ENCODE measurements at places on chromosomes 16 and 17.

DNA sequence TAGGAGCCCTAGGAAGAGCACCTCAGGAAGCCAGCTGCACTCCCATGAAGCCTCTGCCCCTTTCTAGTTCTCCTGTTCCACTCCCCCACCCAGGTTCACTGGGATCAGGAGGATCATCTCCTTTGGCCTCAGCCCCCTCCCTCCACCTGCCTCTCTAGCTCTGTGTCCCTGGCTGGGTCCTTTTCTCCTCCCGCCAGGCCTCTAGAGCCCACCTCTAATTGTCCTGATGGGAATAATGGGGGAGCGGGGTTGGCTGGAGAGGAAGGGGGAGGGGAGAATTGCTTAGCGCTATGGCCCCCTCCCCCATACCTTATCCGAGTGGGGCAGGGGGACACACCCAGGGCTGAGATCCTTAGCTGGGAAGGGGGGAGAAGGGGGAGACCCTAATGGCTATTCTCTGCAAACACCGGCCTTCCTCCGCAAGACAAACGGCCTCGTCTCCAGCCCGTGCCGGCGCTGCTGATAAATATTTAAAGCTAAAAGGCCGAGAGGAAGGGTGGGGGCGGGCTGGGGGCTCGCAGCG, 997 bp downstream of the HOXB7 start:
- no peaks in the 10 kb centered on the region for H3K36me3 ChIP-seq
- H3K27ac ChIP-seq, result no peak overlapping the region
- H3K27me3 ChIP-seq, result peaks cover 90% of the 10 kb centered on the region

DNA sequence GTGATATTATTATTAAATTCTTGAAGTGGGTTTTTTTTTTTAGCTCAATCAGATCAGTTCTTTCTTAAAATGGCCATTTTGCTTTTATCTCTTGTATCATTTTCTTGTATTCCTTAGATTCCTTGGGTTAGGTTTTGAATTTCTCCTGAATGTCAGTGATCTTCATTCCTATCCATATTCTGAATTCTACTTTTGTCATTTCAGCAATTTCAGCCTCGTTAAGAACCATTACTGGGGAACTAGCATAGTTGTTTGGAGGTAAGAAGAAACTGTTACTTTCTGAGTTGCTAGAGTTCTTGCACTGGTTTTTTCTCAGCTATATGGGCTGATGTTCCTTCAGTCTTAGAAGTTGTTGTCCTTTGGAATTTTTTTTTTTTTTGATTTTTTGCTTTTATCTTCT, 293.1 kb downstream of the MAP2K4 start:
- no peaks in the 10 kb centered on the region for H3K36me3 ChIP-seq
- no peaks in the 10 kb centered on the region for H3K27me3 ChIP-seq
- no peak overlapping the region for H3K4me3 ChIP-seq

- no peak overlapping the region for H3K27ac ChIP-seq
- H3K4me3 ChIP-seq, result no peak overlapping the region
- no peak for DNase-seq
- H3K27me3 ChIP-seq, result no peaks in the 10 kb centered on the region
These were observed 2.9 kb upstream of the WIPI1 start for GRCh38 chr17:68460146-68460545.

DNA sequence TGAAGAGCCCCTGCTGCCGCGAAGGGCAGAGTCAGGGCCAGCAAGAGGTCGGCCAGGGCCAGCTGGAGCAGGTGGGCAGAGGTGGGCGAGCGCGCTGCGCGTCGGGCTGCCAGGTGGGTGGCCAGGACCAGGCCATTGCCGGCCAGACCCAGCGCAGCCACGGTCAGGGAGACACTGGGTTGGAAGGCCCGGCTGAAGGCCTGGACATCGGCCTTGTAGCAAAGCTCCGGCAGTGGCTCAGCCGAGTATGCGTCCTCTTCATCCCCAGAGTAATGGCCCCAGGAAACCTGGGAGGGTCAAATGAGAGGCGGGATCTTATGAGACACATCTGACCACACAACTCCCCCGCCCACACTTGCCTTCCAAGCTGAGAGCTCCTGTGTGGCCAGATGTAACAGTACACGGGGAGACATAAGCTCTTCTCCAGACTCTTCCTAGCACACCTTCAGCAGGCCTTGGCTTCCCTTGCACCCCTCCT, 1.3 kb downstream of the CCR10 start:
- H3K27me3 ChIP-seq, result no peaks in the 10 kb centered on the region
- H3K36me3 ChIP-seq, result no peaks in the 10 kb centered on the region
- H3K4me3 ChIP-seq, result no peak overlapping the region
- H3K4me1 ChIP-seq, result peaks cover 39% of the 10 kb centered on the region
- DNase-seq, result no peak

DNA sequence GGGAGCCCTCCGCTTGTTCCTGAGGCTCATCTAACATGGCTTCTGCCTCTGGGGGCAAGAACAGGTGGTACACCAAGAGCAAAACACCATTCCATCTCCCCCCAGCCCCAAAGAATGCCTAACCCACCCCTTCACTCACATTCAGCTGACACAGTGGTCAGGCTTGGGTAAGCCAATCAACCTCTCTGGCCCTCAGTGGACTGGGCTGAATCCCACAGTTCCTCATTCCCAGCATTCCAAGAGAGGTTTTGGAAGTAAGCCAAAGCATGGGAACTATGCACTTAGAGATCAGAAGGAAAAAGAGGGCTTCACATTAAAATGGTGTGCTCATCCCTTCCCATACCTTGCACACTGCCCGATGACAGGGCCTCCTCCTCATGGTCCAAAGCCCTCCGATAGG, 7.8 kb downstream of the PIGS start:
- no peaks in the 10 kb centered on the region for H3K27me3 ChIP-seq
- no peak for DNase-seq
- H3K4me3 ChIP-seq, result no peak overlapping the region
- H3K4me1 ChIP-seq, result no peaks in the 10 kb centered on the region
- no peak overlapping the region for H3K27ac ChIP-seq
- peaks cover 14% of the 10 kb centered on the region for H3K36me3 ChIP-seq

GRCh38 chr16:28494121-28494851, at the start of gene APOBR:
TSS of gene APOBR (plus strand) at chr16:28494643. CDS start at chr16:28494682, 39 bp downstream.
- no peak for DNase-seq
- H3K27me3 ChIP-seq, result peaks cover 5% of the 10 kb centered on the region
- H3K4me3 ChIP-seq, result no peak within 1 kb of the TSS
- no peak within 1 kb of the TSS for H3K27ac ChIP-seq
- peaks cover 2% of the 10 kb centered on the region for H3K4me1 ChIP-seq
- H3K36me3 ChIP-seq, result no peaks in the 10 kb centered on the region

GRCh38 chr17:74639704-74640151, 16.2 kb upstream of the CD300E start:
- no peak overlapping the region for H3K4me3 ChIP-seq
- no peaks in the 10 kb centered on the region for H3K36me3 ChIP-seq
- DNase-seq, result no peak
- H3K27ac ChIP-seq, result no peak overlapping the region

DNA sequence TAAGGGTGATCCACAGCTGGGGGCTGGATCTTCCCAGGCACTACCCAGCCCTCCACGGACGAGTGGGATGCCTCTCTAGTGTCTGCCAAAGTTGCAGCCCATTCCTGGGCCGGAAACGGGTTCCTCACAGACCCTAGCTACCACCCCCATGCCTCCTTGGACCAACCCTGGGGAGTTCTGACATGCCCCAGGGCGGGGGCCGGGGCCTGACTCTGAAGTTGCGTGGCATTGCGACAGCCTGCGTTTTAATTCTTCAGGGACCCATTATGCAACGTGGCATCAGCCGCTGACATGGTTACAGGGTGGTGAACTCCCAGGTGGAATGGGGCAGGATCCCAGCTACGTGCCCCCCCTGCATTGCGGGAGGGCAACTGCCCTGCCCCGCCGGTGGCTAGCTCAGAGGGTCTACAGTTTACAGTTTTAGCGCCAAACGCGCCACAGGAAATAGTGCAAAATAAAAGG, 2.7 kb downstream of the CBX4 start:
- no peaks in the 10 kb centered on the region for H3K36me3 ChIP-seq
- peaks cover 29% of the 10 kb centered on the region for H3K4me1 ChIP-seq
- no peak for DNase-seq
- peak overlapping the region; percentile 54 for H3K27ac ChIP-seq
- peak overlapping the region; percentile 69 for H3K4me3 ChIP-seq

GRCh38 chr16:89918453-89919347, at the start of gene MC1R:
TSS of gene MC1R (plus strand) at chr16:89918862. CDS start at chr16:89919259, 397 bp downstream.
- H3K4me1 ChIP-seq, result peaks cover 30% of the 10 kb centered on the region
- DNase-seq, result no peak
- H3K27me3 ChIP-seq, result peaks cover under 1% of the 10 kb centered on the region
- no peak within 1 kb of the TSS for H3K27ac ChIP-seq
- H3K4me3 ChIP-seq, result peak within 1 kb of the TSS; percentile 32
- no peaks in the 10 kb centered on the region for H3K36me3 ChIP-seq

- no peaks in the 10 kb centered on the region for H3K36me3 ChIP-seq
- no peaks in the 10 kb centered on the region for H3K4me1 ChIP-seq
- no peak overlapping the region for H3K4me3 ChIP-seq
- H3K27ac ChIP-seq, result no peak overlapping the region
These were observed 8.8 kb downstream of the SBK1 start for GRCh38 chr16:28301154-28301553.

GRCh38 chr17:33356266-33356665, 63.2 kb upstream of the ASIC2 start:
- H3K36me3 ChIP-seq, result no peaks in the 10 kb centered on the region
- H3K27ac ChIP-seq, result no peak overlapping the region
- no peak overlapping the region for H3K4me3 ChIP-seq
- no peaks in the 10 kb centered on the region for H3K27me3 ChIP-seq
- DNase-seq, result no peak

- no peaks in the 10 kb centered on the region for H3K36me3 ChIP-seq
- DNase-seq, result no peak
- H3K27ac ChIP-seq, result no peak overlapping the region
- H3K4me3 ChIP-seq, result no peak overlapping the region
These were observed 6.8 kb downstream of the CIBAR2 start for GRCh38 chr16:85105475-85105874.

DNA sequence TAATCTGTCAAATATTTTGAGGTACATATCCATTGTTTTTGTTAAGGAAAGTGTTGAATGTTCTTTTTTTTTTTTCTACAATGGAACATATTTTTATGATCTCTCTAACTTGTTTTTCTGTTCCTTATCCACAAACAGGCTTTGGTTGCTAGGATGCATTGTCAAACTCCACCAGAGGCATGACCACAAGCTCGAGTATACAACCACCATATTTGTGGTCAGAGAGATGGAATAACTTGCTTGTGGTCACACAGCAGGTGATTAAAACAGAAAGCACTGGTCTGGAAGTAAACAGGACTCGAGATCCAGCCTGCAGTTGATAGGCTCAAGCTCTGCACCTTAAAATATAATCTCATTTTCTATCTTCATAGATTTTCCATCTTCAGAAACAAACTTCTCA, 105.8 kb upstream of the ADAMTS18 start:
- H3K36me3 ChIP-seq, result no peaks in the 10 kb centered on the region
- H3K4me1 ChIP-seq, result no peaks in the 10 kb centered on the region
- H3K4me3 ChIP-seq, result no peak overlapping the region

GRCh38 chr16:57707331-57707730, 12.7 kb downstream of the DRC7 start:
- H3K36me3 ChIP-seq, result no peaks in the 10 kb centered on the region

- no peak for DNase-seq
- no peak overlapping the region for H3K4me3 ChIP-seq
- no peaks in the 10 kb centered on the region for H3K36me3 ChIP-seq
These were observed 1049.4 kb upstream of the EEF2KMT start for GRCh38 chr16:6146874-6147425.

- no peaks in the 10 kb centered on the region for H3K36me3 ChIP-seq
- H3K4me3 ChIP-seq, result peak overlapping the region; percentile 67
- H3K27me3 ChIP-seq, result no peaks in the 10 kb centered on the region
- no peak for DNase-seq
- H3K27ac ChIP-seq, result peak overlapping the region; percentile 57
These were observed 518 bp downstream of the MT1E start for GRCh38 chr16:56625943-56626654.

- no peaks in the 10 kb centered on the region for H3K27me3 ChIP-seq
- DNase-seq, result no peak
- no peak overlapping the region for H3K4me3 ChIP-seq
- H3K27ac ChIP-seq, result no peak overlapping the region
- no peaks in the 10 kb centered on the region for H3K4me1 ChIP-seq
These were observed 12.6 kb upstream of the ASGR1 start for GRCh38 chr17:7191571-7192270.

GRCh38 chr17:45336390-45337182, 19.8 kb upstream of the MAP3K14 start:
- H3K36me3 ChIP-seq, result no peaks in the 10 kb centered on the region
- peaks cover 11% of the 10 kb centered on the region for H3K4me1 ChIP-seq
- no peak for DNase-seq
- no peak overlapping the region for H3K4me3 ChIP-seq
- no peaks in the 10 kb centered on the region for H3K27me3 ChIP-seq
- no peak overlapping the region for H3K27ac ChIP-seq

DNA sequence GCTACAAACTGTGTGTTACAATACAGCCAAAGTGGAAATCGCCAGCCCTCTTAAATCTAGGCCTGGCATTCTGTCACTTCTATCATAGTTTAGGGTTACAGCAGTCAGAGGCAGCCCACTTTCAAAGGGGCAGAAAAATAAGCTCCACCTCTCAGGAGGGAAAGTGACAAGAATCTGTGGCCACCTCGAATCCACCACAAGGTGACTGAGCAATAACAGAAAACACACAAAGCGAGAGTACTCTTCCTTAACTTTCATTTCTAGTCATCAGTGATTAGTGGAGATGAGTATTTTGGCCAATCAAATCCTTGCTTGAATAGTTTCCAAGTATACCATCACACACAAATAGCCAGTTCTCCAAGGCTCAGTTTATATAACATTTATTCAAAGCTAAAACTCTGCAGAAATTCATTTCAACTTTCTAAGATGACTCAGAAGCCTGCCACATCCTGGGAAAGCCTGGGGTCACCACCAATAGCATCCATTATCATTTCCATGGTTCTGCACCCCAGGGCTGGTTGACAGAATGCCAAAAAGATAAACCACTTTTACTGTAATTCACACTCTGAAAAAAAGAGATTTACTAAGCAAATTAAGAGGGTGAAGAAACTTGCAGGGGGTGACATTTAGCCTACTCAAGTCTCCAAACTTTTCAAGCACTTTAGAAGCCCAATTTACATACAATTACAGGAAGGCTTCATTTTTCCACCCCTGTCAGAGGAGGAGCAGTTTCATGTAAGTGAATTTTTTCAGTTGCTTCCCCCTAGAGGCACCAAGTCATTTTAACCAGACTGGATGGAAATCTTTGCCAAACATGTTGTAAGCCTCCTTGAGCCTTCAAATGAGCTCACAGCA, 66.8 kb downstream of the SALL1 start:
- H3K27ac ChIP-seq, result no peak overlapping the region
- H3K4me1 ChIP-seq, result no peaks in the 10 kb centered on the region
- no peak for DNase-seq
- H3K36me3 ChIP-seq, result no peaks in the 10 kb centered on the region
- H3K4me3 ChIP-seq, result no peak overlapping the region
- no peaks in the 10 kb centered on the region for H3K27me3 ChIP-seq

GRCh38 chr16:88976366-88977017, 515 bp downstream of the CBFA2T3 start:
- H3K27me3 ChIP-seq, result peaks cover 21% of the 10 kb centered on the region
- no peaks in the 10 kb centered on the region for H3K36me3 ChIP-seq
- no peaks in the 10 kb centered on the region for H3K4me1 ChIP-seq
- no peak overlapping the region for H3K27ac ChIP-seq
- no peak overlapping the region for H3K4me3 ChIP-seq

Data from keratinocyte (primary cell).